Central memory CD4-positive, alpha-beta T cell (primary cell): ENCODE measurements at places on chromosomes 11 and 22.

- no peak for DNase-seq
Measured at GRCh38 chr22:49900441-49901230, 17.6 kb downstream of the ALG12 start.

DNA sequence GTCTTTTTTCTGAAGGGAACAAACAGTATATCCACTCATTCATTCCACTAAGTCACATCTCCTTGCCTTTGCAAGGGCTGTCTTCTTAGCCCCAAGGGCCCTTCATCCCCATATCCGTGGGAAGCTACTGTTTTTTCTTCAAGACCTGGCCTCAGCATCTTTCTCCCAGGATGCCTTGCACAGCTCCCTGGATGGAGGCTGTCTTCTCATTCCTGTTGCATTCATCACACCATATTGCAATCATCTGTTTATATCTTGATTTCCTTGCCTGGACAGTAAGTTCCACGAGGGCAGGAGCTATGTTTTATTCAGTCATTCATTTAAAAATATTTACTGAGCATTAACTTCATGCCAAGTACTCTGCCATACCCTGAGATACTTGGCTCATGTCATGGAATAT lies 29.3 kb upstream of the NECTIN1 start:
- no peak for DNase-seq

DNA sequence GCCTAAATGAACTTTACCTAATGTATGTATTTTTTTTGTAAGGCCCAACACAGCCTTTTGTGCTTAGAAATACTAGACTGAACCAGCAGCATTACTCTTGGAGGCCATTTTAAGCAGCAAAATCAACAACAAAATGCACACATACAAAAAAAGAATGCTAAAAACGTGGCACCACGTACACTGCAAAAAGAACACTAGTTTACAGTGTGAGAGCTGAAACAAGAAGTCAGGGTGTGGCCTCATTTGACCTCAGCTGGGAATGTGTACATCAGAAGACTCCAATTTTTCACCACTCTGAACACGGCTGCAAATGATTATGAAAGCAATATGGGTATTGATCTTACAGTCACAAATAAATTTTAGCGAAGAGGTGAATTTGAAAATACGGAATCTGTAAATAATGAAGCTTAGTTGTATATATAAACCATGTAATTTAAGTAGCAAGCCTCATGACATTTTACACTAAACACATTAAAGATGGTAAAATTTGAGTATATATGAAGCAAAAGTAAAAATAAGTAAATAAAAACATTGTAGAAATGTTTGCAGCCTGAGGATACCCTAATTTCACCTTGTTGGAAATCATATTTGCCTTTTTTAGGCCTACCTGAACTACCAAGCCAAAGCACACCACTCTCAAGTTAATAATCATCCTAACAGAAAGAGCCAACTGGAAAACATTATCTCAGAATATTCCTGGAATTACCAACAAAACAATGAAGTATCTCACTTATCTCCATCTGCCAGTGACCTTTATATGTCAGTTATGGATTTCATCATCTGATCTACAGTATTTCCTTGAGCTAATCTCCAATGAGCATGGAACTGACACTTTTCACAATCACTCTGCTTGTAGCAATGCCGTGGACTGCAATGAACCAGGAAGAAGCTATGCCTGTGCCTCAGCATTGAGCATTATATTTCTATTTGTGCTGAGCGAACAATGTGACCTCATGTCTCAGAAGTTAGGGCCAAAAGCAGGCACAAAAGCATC lies 319.5 kb upstream of the FAT3 start:
- no peak for DNase-seq

DNA sequence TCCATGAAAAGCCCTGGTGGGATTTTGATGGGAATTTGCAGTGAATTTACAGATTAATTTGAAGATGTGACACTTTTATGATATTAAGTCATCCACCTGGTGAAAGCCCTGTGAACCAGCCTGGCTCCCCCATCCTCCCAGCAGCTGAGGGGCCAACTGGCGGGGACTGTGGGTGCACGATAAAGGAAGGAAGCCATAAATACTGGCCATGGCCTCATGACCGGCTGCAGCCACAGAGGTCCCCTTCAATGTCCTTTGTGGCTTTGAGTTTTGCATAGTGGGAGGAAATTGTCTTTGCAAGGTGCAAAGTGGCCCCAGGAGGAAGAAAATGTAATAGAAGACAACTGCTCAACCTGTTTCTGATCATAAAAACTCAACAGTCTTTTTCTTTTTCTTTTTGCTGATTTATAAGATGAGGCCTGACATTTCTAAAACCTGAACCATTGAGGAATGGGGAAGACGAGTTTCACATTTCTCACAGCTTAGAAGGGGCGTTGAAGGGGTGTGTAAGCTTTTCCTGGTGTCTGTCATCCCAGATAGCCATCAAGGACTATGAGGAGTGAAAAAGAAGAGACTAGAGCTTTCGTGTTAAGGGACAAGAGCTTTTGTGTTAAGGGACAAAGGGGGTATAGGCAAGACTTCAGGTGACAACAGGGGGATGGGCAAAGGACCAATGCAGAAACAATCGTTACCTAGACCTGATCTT lies 6.3 kb upstream of the NDUFV1 start:
- DNase-seq = no peak

DNA sequence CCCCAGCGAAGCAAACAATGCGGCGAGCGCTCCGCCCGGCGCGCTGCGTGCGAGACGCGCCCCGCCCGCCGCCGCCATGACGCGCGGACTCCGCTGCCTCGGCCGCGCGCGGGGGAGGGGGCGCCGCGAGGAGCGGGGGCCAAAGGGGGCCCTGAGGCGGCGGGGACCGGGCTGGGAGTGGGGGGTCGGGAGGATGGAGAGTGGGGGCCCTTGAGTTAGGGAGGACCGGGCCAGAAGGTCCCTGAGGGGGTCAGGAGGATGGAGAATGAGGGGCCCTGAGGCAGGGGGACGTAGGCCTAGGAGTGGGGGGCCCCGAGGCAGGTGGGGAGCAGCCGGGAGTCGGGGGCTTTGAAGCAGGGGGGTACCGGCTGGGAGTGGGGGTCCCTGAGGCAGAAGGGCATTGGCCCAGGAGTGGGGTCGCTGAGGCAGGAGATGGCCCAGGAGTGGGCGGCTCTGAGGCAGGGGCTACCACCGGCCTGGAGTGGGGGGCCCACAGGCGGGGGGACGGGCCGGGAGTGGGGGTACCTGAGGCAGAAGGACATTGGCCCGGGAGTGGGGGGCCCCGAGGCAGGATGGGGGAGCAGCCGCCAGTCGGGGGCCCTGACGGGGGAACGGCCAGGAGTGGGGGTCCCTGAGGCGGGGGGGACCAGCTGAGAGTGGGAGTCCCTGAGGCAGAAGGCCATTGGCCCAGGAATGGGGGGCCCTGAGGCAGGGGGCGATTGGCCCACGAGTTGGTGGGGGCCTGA lies at the start of gene BRD1:
Gene BRD1, minus strand, starts transcription at position 21 of the 746 bp plus-strand sequence. CDS start 3,556 bp downstream, outside the sequence.
- DNase-seq = peak; percentile 43

DNA sequence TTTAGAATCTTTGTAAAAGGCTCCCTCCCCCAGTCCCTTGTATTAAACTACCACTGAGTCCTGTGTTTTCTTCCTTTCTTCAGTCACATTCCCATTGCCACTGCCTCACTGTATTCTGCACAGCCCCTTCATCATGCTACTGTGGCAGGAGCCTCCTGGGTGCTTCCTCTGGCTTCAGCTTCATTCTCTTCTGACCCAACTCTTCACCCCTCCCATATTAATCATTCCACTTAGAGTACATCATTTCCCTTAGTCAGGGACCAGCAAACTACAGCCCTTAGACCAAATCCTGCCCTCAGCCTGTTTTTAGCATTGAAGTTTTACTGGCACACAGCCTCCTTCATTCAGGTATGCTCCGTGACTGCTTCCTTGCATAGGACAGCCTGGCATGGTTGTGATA lies 127.7 kb upstream of the MTNR1B start:
- DNase-seq = no peak

GRCh38 chr11:134228625-134229024 lies 4.2 kb downstream of the VPS26B start:
- DNase-seq = no peak

- no peak for DNase-seq
Measured at GRCh38 chr11:96279896-96280290, 63.1 kb downstream of the MAML2 start.

DNA sequence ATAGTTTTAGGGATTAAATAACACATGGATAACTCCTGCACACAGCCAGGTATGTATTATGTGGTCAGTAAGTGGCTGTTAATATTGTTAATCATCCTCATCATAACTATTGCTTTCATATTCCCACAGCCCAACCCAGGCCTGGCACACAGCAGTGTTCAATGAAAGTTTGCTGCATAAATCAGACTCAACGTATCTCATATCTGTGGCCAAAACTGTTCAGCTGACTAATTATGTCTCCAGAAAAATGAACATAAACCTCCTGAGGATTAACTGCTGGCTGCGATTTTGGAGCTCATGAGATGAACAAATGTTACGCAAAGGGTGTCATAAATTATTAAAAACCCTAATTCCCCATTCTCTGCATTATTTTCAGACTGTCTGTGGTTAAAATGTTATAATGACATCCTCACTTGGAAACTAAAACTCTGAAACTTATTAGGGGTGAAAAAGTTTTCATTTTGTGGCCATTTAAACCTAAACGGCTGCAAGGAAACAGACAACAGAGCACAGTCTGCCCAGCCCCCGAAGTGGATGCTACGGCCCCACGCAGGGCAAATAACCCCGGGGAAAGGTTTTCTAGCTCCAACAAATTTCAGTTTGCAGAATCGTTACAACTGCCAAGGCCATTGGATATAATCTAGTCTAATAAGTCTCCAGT lies 17.3 kb downstream of the ABCC8 start:
- DNase-seq = no peak

GRCh38 chr22:44597616-44598015 lies 99.6 kb upstream of the RTL6 start:
- DNase-seq = no peak

DNA sequence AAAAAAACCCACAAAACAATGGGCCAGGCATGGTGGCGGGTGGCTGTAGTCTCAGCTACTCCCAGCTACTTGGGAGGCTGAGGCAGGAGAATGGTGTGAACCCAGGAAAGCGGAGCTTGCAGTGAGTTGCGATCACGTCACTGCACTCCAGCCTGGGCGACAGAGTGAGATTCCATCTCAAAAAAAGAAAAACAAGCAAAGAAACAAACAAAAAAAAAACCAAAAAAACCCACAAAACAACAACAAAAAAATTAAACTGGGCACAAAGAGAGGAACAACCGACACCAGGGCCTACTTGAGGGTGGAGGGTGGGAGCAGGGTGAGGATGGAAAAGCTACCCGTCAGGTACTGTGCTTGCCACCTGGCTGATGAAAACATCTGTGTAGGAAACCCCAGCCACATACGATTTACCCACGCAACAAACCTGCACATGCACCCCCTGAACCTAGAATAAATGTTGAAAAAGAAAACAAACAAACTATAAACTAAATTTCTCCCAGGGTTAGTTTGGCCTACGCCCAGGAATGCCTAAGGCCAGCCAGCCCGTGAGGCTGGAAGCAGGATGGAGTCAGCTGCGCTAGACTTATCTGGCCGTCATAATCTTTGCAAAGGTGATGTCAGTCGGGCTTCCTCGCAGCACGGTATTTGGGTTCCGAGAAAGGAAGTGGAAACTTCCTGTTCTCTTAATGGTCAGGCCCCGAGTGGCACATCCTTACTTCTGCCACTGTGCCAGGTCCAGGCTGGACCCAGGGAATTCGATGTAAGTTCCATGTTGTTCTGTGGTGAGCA lies 21.9 kb upstream of the CYB5R3 start:
- DNase-seq = no peak

DNA sequence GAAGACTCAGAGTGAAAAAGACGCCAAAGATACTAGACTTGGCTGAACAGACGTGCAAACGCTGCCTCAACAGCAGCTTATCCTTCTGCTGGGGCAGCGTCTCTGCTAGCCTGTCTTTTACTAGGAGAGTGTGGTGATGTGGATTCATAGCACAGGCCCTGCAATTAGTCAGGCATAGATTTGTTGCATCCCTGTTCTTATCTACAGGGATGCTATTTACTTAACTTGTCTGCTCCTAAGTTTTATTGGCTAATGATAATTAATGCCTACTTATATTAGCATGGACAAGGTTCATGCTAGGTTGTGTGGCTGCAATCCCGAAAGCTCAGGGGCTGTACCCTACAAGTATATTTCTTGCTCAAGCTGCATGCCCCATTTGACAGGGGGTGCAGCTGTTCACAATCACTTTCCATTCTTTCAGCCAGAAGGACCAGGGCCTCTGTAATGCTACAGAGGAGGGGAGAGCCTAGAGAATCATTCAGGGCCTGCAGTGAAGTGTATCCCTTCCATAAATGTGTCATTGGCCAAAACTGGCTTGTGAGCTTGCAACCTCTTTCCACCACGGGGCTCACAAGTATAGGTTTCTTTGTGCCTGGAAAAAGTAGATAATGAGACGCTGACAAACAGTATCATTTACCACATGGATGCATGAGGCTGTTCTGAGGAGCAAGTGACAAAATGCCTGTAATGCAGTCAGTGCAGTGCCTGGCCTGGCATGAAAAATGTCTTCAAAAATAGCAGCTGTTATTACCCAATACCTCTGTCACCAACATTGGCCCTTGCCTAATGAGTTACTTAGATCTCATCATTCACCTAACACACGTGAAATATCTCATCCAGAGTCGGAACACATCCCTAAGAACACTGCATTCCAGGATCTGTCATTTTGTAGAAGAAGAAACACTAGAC lies 685.8 kb upstream of the API5 start:
- no peak for DNase-seq

DNA sequence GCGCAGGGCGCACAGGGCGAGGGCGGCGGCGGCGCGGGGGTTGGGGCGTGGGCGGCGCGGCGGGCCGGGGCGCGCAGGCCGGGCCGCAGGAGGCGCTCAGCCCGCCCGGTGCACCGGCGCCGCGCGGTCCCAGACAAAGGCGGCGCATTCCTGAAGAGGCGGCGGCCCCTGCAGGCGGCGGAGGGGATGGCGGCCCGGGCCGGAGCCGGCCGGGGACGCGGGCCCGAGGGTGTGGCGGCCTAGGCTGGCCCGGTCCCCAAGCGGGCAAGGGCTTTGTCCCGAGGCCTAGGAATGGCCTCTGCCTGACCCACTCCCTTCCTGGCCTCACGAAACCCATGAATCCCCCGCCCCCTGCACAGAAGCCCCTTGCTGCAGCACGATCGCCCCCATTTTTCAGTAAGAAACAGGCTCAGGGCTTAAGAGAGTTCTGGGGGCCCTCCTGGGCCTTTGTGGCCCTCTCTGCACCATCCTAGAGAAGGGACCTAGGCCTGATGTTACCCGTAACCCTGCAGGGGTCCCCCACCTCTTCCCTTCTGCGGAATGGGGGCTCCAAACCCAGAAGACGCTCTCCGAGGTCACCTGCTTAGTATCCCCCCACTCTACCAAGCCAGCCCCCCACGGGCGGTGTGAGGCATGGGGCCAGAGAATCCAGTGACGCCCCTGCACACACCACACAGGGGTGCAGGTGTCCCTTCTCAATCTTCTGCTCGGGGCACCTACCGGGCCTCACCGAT lies at the start of gene RTN4R:
Gene RTN4R, minus strand, starts transcription at position 40 of the 734 bp plus-strand sequence. CDS start 226 bp downstream, outside the sequence.
- DNase-seq = peak; percentile 46

DNA sequence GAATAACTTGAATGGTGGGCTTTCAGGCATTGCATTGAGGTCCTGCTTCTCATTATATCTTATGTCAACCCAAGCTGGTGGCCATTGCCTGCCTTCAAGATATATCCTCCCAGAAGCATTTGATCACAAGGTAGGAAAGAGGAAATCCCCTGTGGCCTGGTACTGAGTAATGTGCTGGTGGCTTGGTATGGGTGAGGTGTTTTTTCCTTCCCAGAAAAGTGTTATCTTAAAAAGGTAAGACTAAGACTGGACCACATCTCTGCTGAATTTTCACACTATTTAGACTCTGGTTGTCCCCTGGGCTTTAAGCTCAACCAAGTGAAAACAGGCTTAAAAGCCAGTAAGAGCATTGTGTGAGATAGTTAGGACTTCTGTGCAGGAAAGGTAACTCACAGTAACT lies 3.7 kb downstream of the INSC start:
- DNase-seq = no peak

GRCh38 chr11:119108146-119108856 lies 1.2 kb downstream of the C2CD2L start:
- DNase-seq = peak; percentile 46
